ENCODE measurements at places on chromosomes 2 and 18. TPM values are rescaled to one million over a fixed set of nuclear protein-coding genes. Genes with fewer than 3 reads are reported as not detected.

- peaks cover 2% of the 10 kb centered on the region for H3K4me1 ChIP-seq
- H3K27ac ChIP-seq = no peak overlapping the region
- H3K36me3 ChIP-seq = no peaks in the 10 kb centered on the region
Observed at GRCh38 chr2:239186516-239187357, 214.1 kb downstream of the HDAC4 start.

- H3K27me3 ChIP-seq = peaks cover 2% of the 10 kb centered on the region
- no peak overlapping the region for H3K27ac ChIP-seq
- no peaks in the 10 kb centered on the region for H3K4me1 ChIP-seq
- no peak for DNase-seq
- no peak overlapping the region for H3K4me3 ChIP-seq
Observed at GRCh38 chr2:67561457-67561965, 164.4 kb downstream of the ETAA1 start.

- H3K4me1 ChIP-seq = no peaks in the 10 kb centered on the region
- DNase-seq = no peak
- H3K36me3 ChIP-seq = no peaks in the 10 kb centered on the region
- peaks cover 7% of the 10 kb centered on the region for H3K27me3 ChIP-seq
Observed at GRCh38 chr2:105183555-105184323, 57.8 kb upstream of the GPR45 start.

Gene ERBB4
- not detected for total RNA-seq

GRCh38 chr2:189204322-189204941, 24.9 kb upstream of the COL5A2 start:
- H3K4me1 ChIP-seq = no peaks in the 10 kb centered on the region
- H3K36me3 ChIP-seq = no peaks in the 10 kb centered on the region
- H3K27me3 ChIP-seq = no peaks in the 10 kb centered on the region
- DNase-seq = no peak
- H3K4me3 ChIP-seq = no peak overlapping the region

DNA sequence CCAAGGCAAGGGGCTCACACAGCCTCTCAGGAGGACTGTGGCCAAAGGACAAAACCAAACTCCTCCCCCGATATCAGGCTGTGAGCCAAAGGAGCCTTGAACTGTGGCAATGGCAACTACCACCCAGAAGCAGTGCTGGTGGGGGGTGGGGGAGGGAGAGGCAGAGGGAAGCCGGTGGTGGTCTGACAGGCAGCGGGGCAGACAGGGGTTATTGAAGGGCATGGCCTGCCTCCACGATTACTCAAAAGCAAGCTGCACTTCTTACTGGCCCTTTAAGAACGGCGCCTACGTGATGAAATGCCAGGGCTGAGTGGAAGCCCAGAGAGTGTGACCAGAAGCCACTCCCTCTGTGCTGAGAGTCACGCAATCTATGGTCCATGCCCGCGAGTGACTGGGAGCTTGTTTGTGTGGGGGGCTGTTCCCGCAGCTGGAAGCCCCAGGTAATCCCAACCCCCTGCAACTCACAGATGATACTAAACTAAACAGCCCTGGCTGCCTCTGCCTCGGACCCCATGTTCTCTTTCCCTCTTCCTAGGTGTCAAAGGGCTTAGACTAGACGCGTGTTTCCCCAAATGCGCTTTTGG, 128.2 kb upstream of the CXCR4 start:
- no peak overlapping the region for H3K4me3 ChIP-seq
- no peaks in the 10 kb centered on the region for H3K36me3 ChIP-seq
- no peak for DNase-seq
- no peaks in the 10 kb centered on the region for H3K27me3 ChIP-seq

All from natural killer cell treated with Interleukin-12 subunit alpha and Interleukin-12 subunit beta and Interleukin-15 and Interleukin-18, amount 100 ng/mL, for 72 hours (primary cell).